Activated CD4-positive, alpha-beta T cell treated with anti-CD3 and anti-CD28 coated beads, Interleukin-2, amount 10 ng/mL, durations not matched to agents 7 days and 5 days (primary cell): ENCODE measurements at places on chromosomes 12 and 14. TPM values are rescaled to one million over a fixed set of nuclear protein-coding genes. Genes with fewer than 3 reads are reported as not detected.

The P2RX2 gene
- not detected for total RNA-seq

The KRT6C gene
- total RNA-seq, result not detected

DNA sequence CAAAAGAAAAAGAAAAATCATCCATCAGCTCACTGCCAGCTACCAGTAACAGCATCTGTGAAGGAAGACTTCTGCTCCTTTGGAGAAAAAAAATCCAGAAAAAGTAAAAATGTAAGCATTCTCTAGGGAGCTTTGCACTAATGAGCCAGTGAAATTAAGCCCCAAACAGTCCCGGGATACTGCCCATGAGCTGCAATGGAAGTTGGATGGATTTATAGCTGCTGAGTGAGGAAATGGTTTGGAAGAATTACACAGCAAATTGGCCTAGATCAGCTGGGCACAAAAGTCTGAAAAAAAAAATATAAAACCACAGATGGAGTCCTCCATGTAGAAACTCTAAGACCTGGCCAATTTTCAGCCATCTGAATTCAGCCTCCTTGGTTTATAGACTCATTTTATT lies 462.9 kb upstream of the USP15 start:
- H3K27ac ChIP-seq, result no peak overlapping the region
- DNase-seq, result no peak

GRCh38 chr12:60162988-60163720 lies 567.3 kb downstream of the SLC16A7 start:
- DNase-seq, result no peak
- no peaks in the 10 kb centered on the region for H3K4me1 ChIP-seq
- H3K27ac ChIP-seq, result no peak overlapping the region
- no peaks in the 10 kb centered on the region for H3K27me3 ChIP-seq
- no peak overlapping the region for H3K4me3 ChIP-seq

GRCh38 chr14:104933746-104934733 lies 9.4 kb downstream of the PLD4 start:
- H3K27me3 ChIP-seq, result peaks cover 33% of the 10 kb centered on the region
- DNase-seq, result no peak
- H3K27ac ChIP-seq, result no peak overlapping the region
- H3K4me3 ChIP-seq, result peak overlapping the region; percentile 14
- no peaks in the 10 kb centered on the region for H3K36me3 ChIP-seq
- peaks cover 3% of the 10 kb centered on the region for H3K4me1 ChIP-seq
